Fibroblast of skin of right biceps (primary cell): ENCODE measurements at places on chromosomes 3 and 15.

GRCh38 chr3:70256566-70256965, 55.9 kb downstream of the MDFIC2 start:
- no peak for DNase-seq

DNA sequence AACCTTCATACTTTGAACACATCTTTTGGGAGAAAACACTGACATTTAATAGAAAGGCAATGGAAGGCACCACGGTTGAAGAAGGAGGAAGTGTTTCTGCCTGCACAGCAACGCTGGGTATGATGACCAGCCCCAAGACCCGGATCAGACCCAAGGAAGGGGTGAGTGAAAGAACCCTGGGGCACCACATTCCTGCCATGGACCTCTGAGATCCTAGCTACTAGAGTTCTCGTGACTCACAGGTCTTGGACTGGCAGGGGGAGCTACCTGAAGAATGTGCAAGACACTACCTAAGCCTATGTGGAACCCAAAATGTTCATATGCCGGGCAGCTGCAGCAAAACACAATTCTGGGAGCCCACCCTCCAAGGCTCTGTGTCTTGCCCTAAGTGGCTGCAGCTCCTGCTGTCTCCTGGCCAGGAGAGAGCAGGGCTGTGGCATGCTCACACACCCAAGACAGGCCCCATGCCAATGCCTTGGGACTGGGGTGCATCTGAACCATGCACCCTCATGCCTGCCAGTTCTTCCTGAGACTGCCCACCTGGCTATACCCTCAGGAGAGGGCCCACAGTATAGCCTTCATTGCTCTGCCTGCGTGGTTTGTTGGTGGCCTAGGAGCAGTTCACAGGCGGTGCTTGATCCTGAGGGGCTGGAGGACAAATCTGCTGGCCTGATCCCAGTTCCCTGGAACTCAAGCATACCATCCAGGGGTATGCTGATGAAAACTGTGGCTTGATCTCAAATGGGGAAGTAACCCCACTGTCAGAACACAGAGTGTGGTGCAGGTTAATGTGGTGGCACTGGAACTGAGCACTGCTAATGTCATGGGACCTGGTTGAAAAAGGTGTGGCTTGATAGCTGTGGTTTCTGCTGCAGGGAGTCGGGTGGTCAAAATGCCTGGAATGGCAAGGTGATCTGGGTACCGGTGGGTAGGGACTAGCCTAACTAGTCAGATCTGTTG, 353.3 kb upstream of the ARHGEF26 start:
- no peak for DNase-seq

DNA sequence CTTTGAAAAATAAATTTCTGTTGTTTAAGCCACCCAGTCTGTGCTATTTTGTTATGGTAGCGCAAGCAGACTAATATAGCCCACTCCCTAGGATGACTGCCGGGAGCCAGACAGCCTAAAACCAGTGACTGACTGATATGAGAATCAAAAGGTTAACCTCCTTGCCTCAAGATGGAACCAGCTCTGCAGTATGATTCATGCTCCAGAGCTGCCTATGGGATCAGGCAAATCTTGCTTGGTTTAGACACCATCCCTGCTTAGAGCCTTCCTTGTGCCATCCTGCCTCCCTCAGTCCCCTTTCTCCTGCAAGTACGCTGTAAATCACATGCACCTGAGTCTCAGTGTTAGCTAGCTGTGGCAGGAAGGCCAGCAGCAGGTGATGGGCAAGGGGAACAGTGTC, 39.3 kb downstream of the TRANK1 start:
- DNase-seq = no peak

DNA sequence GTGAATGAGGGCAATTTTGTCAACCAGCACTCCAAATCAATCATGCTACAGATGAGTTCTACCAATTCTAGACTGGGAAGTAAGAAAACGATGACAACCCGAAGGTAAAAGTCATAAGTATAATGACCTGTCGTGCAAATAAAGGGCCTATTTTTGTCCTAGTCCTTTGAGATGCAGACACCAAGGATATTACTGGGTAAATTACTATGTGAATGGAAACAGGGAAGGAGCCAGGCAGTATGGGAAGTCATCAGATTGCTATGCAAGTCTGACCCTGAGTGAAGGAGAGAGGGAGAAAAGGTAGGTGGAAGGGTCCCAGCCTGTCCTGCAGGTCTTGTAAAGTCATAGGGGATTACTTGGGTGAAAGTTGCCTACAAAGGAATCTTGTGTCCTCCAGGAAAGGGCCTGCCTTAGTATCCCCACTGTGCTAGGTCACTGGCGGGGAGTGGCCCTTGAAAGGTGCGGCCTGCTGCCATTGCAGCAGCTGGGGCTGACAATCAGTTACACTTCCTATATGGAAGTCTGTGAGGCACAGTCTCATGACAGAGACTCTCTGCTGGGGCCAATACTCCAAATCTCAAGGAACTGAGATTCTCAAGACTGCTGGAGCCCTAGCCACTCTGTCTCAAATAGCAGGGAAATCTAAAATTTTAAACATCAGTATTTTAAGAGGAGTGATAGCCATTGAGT, 149.9 kb upstream of the SLC2A2 start:
- peak; percentile 29 for DNase-seq

DNA sequence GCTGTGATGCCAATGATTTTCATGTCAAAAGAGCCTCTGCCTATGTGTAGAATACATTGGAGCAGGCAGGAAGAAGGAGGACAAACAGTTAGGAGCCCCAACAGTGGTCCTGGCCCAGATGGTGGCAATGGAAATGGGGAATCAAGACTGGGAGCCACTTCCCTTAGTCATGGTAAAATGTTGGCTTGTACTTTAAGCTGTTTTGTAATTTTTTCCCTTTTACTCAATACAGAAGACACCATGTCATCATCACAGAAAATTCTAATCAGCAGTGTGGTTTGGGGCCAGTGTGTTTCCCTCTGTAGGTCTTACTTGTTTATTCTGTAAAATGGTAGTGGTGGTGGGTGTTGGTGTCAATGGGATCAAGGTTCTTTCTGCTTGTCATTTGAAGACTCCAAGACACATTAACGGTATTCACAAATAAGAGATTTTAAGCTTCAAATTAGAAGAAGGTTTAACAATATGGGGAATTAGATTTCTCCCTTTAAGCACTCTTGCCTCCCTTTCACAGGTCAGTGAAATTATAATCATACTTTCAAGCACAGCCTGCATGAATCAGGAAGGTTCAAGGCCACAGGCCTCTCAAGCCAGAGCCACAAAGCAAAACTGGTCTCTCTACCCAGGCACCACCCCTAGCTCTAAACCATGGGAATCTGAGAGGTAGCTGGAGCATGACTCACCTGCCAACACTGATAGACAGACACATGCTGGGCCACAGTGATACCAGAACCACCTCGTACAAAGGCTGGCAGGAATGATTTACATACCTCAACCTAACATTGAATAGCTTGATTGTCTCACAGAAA, 24.9 kb downstream of the SIAH2 start:
- peak; percentile 52 for DNase-seq

DNA sequence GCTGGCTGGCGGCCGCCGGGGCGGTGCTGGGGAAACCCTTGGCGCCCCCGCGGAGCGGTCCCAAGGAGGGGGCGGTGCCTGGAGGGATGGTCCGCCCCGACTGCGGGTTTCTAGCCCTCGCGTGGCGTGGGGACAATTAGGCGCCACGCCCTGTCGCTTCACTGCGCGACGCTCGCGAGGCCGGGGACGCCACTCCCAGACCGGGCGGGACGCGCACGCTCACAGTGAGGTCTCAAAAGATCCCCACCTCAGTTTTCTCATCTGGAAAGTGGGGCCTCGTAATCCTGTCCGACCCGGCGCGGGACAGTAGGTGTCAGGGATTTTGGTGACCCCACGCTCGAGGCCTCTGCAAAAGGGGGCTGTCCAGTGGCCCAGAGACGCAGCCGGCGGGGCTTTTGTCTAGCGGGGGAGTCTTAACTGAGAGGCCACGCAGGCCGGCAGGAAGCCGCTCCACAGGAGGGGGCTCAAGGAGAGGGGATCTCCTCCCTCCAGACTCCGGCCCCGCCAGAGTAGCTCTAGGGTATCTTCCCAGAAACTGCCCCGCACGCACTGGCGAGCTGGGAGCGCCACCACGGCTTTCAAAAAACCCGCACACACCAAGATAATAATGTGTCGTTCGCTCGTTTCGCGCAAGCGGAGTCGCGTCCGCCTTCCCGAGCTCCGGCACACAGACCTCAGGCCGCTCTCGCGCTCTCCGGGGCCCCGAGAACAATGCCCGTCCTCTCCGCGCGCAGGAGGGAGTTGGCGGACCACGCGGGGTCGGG, 710 bp upstream of the CLK3 start:
- peak; percentile 82 for DNase-seq

- DNase-seq = peak; percentile 38
These were observed 328.3 kb downstream of the THSD4 start for GRCh38 chr15:71443538-71443937.

- DNase-seq = peak; percentile 75
These were observed 47.7 kb downstream of the PDZRN3 start for GRCh38 chr3:73576999-73577461.

- no peak for DNase-seq
These were observed 132.4 kb downstream of the FHIT start for GRCh38 chr3:61118830-61119229.

- no peak for DNase-seq
These were observed 153.5 kb downstream of the ATP10A start for GRCh38 chr15:25709437-25710159.

GRCh38 chr3:42216931-42217333, 49.1 kb downstream of the CCK start:
- peak; percentile 67 for DNase-seq

DNA sequence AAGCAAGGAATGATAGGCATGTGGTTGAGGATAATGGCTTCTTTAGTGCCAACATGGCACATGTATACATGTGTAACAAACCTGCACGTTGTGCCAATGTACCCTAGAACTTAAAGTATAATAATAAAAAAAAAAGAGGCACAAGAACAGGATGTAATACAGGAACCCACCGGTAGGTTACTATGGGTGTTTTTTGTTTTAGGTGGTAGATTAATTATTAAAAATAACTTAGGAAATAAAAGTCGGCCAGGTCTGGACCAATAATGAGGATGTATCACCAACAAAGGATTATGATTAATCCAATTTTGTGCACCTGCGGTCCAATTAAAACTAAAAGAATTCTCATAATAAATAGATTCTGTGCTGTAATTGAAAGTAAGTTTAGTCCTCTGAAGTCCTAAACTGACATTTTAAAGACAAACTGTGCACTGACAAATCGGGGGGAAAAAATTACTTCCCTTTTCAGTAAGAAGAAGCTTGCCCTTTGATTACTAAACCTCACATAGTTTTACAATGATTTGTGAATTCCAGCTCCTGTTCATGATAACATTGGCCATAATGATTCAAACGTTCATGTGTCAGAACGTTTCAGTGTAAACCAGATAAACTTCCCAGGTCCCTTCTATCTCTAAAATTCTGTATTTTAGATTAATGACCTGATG, 62.2 kb downstream of the CASR start:
- DNase-seq = peak; percentile 64

GRCh38 chr3:130789782-130790322, 43.2 kb upstream of the PIK3R4 start:
- no peak for DNase-seq

DNA sequence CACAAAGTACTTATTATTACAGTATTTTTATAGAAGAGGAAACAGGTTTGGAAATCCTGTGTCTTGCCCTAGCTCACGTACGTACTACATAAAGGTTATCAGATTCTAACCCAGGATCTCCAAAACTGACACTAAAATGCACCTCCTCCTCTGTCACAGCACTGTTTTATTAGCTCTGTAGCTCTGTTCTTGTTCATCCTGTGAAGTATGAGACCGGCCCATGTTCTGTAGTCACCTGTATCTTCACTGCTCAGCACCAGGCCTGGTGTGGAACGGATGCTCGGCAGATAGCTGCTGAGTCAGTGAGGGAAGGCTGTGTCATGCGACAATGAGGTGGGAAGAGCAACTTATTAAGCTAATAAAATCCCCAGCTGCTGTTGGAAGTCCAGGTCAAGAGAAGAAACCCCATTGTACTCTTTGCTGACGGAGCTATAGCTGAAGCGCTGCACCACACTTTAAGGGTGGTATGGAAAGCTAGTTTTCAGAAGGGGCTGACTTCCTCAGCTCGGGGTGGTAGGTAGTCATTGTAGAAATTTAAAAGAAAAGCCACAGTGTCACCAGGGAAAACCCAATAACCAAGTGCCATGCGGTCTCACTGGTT, 22.8 kb downstream of the BCL2A1 start:
- DNase-seq = no peak

DNA sequence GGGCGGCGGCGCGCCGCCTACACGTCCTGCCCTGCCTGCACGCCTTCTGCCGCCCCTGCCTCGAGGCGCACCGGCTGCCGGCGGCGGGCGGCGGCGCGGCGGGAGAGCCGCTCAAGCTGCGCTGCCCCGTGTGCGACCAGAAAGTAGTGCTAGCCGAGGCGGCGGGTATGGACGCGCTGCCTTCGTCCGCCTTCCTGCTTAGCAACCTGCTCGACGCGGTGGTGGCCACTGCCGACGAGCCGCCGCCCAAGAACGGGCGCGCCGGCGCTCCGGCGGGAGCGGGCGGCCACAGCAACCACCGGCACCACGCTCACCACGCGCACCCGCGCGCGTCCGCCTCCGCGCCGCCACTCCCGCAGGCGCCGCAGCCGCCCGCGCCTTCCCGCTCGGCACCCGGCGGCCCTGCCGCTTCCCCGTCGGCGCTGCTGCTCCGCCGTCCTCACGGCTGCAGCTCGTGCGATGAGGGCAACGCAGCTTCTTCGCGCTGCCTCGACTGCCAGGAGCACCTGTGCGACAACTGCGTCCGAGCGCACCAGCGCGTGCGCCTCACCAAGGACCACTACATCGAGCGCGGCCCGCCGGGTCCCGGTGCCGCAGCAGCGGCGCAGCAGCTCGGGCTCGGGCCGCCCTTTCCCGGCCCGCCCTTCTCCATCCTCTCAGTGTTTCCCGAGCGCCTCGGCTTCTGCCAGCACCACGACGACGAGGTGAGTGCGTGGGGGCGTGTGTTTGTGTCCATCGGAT, 602 bp downstream of the TRIM71 start:
- no peak for DNase-seq

DNA sequence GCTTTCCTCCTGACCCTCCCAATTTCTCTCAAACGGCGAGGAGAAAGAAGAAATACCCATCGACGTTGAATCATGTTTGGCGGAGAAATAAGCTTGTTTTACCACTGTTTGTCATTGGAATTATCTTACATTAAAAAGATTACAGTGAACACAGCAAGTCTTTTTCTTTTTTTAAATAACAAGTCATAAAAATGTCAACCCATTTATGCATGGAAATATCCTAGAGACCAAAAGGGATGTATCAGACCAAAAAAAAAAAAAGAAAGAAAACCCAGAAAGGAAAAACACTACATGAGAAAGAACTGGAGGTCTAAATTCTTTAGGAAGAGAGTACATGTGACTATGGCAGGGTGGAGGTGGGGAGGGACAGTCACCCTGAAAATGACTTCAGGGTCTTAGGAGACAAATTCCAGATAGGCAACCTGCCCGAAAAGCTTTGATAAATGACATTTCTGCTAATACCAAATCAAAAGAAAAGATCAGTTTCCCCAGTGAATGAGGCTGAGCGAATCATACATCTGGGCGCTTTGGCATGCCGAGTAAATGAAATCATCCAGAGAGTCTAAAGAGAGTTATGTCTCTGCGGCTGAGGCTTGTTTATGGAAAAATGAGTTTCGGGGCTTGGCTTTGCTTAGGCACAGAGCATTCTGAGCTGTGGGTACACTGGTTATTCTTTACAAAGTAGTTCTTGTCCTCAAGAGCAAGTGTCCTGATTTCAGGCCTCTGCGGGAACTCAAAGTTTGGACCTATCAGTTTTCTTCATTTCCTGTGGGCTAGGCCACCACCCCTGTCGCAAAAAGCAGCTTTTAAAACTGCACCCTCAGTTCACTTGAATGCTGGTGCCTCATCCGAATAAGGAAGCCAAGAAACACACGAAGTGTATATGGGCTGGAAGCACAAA, 110.1 kb upstream of the TGFBR2 start:
- peak; percentile 87 for DNase-seq
